Activated CD8-positive, alpha-beta memory T cell treated with anti-CD3 and anti-CD28 coated beads for 4 hours (primary cell): ENCODE measurements at places on chromosomes 7 and 10.

- DNase-seq = no peak
These were observed 36.3 kb upstream of the CDK6 start for GRCh38 chr7:92872701-92873100.

DNA sequence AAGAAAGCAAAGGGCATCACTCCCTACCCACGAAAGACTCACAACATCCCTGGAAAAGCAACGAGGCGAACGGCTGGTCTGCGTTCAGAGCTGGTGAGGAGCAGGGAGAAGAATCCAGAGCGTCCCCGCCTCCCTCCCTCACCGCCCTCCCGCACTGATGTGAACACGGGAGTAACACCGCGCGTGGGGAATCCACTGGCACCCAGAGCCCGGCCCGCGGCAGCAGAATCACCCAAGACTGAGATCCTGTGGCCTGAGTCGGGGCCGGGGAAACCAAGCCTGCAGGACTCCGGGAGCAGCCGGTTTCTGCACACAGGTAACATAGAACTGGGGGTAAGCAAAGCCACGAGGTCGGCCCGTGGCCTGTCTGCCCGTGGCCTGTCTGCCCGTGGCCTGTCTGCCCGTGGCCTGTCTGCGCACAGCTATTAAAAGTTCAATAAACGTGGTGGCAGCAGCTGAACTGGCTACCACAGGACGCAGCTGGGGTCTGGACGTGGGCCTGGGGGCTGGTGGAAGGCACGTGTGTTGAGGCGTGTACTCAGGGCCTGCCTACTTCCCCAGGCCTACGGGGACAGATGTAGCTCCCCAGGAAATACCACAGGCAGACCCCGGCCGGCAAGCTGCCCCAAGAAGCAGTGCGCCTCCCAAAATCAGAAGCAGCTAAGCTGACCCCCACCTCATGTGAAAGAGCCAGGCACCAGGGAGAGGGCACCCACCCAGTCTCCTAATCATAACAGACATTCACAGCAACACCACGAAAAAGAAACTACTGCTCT, 23.0 kb downstream of the DIP2C start:
- no peak for DNase-seq

- no peak for DNase-seq
These were observed 197.5 kb downstream of the GRID1 start for GRCh38 chr10:86169066-86169465.

GRCh38 chr7:38186593-38187314, 8.7 kb downstream of the STARD3NL start:
- no peak for DNase-seq

GRCh38 chr10:129658376-129659072, 191.5 kb downstream of the MGMT start:
- no peak for DNase-seq

GRCh38 chr7:23696916-23697441, 13.0 kb upstream of the STK31 start:
- DNase-seq = peak; percentile 16

GRCh38 chr10:45154502-45154901, 153.8 kb downstream of the ZNF22 start:
- no peak for DNase-seq

DNA sequence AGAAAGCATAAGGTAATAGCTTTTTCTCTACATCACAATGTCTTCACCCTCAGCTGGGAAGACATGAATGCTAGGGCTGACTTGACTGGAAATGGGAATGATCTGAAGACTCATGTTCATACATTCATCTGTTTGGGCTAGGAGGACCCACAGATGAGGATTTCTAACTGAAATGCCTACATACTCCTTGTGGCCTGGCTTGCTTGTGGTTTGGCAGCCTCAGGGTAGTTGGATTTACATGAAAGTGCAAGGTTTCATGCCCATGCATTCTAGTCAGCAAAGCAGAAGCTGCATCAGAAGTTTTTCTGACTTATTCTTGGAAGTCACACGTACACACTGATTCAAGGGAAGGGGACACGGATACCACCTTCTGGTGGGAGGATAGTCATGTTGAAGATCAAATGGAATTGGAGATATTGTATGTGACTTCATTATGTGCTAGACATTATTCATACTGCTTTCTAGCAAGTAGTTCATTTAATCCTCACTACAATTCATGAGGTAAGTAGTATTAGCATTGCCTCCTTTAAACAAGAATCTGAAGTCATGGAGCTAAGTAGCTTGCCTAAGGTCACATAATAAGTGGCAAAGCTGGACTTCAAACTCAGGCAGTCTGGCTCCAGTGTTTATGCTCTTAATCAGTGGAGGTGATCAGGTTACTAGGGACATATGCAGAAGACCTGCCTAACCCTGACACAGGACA, 957.0 kb downstream of the LRMDA start:
- no peak for DNase-seq

- no peak for DNase-seq
These were observed 14.4 kb downstream of the PROSER2 start for GRCh38 chr10:11837372-11838161.

DNA sequence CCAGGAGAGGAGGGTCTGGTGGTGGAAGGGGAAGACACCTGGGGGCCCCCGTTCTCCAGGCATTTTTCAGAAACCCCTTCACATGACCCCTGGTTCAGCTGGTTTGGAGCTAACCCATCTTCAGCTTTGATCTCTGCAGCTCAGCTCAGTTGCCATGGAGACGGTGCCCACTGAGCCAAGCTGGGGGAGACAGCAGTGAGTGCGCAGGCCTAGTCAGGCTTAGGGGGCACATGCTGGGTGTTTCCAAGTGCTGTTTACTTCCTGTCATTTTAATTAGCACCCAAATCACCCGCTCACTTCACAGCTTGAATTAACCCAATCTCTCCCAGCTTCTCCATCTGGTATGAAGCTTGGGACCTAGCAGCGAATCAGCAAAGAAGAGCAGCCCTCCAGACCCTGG, 9.0 kb downstream of the SPOCK2 start:
- DNase-seq = peak; percentile 65

DNA sequence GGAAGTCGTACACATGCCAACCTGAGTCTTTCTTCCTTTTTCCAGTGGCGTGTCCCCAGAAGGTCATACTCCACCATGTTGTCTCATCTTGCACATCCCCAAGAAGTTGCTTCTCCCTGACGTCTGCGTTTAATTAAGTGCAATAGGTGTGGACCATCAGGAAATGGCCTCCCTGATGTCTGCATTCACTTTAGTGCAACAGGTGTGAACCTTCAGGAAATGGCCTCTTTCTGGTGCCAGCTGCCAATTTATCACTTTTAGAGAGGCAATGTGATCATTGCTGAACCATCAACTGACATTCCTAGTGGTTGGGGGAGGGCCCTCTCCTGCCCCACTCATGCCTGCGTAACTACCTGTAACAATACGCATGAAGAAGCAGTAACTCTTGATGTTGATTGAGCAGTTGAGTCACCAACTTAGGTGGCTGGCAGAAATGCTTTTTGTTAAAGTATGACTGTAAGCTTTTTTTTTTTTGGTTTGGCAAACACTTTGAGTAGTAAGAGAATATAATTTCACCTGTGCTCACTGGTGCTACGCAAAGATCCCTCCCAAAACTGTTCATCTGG, 25.8 kb downstream of the SCIN start:
- no peak for DNase-seq

- DNase-seq = peak; percentile 9
These were observed 102.0 kb downstream of the STRA8 start for GRCh38 chr7:135335628-135336139.

DNA sequence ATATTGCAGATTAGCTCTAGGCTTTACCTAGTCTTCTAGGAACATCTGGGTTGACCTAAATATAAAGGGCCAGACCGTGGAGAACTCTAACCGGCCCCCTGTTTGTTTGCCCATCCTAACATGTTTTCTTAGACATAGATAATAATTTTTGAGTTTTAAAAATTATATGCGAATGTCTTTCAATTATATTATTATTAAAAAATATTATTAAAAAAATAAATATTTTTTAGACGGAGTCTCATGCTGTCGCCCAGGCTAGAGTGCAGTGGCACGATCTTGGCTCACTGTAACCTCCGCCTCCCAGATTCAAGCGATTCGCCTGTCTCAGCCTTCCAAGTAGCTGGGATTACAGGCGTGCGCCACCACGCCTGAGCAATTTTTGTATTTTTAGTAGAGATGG, 318.5 kb downstream of the INHBA start:
- no peak for DNase-seq

DNA sequence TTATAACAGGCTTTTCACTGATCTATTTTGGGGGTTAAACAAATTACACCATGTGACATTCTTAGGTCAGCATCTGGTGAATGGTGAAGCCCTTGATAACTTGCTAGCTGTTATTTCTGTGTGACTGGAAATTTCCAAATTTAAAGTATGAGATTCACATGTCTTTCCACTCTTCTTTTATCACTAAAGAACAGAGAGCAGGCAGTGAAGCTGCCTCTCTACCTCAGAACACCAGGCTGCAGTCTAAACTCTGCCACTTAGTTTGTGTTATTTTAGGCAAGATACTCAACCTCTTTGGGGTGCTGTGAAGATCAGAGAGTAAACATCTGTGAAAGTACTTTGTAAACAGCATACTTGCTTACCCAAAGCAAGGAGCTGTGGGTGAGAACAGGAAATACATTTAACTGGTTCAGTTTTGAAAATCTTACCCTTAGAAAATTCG, 15.5 kb upstream of the SP4 start:
- DNase-seq = no peak

- no peak for DNase-seq
These were observed 6.7 kb upstream of the CREB5 start for GRCh38 chr7:28405662-28406061.

- no peak for DNase-seq
These were observed 190.4 kb downstream of the PTPRN2 start for GRCh38 chr7:158396982-158397862.

DNA sequence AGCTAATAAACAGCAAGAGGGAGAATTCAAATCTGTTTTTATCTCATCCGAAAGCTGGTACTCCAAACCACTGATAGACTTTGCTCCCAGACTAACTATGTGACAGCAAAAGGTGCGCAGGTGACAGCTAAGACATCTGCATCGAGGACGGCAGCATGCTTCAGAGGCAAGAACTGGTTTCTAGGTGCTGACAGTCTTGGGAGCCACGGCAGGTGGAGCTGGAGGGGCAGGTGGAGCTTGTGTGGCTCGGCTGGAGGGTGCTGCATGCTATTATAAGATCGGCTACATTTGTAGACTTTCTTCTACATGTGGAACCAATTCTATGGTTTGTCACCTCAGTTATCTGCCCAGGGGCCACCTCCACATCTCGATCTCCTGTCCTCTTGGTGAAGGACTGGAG, 21.8 kb upstream of the MMP21 start:
- no peak for DNase-seq

DNA sequence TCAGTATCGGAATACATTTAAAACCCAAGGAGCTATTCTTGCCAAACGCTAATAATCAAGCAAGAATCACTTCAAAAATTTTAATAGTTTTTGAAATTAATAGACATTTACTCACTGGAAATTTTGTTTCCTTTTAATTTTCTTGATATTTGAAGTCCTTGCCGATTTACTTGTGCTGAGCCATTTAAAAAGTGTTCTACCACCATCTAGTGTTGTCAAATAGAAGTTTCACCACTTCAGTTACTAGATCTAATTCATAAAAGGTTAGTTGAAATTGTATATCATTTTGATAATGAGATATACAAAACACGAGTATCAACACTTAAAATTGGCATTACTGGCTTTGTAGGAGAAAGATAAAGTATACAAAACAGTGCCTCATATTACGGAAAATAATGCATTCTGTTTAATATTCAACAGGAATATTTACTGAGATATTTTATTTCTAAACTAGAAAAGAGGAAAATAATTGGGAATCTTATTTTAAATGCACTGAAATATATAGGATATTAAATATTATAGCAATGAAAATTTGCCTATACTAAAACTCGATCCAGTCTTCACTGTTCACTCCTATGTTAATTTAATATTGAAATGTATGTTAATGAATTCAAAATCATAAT, 664.8 kb upstream of the SEMA3D start:
- DNase-seq = no peak

GRCh38 chr7:30406664-30407425, 71.7 kb downstream of the NOD1 start:
- DNase-seq = no peak

GRCh38 chr7:41886901-41887311, 184.0 kb upstream of the INHBA start:
- DNase-seq = no peak

- no peak for DNase-seq
These were observed 60.1 kb upstream of the ARID5B start for GRCh38 chr10:61841338-61841875.

DNA sequence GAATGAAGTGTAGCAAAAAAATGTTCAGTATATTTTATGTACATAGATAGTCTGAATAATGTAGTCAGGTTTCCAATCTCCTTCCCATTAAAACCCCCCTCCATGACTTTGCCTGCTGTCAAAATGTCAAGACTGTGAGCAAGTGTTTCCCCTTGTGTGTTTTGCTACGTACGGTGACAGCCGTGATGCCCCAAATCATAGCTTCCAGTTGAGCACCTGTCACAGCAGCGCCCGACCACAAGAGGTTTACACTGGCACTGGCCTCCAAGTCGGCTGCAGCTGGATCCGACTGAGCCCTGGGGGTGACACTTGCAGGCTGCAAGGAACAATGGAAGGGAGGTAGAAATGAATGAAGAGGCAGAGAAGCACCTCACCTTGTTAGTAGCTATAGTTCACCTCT, 62.3 kb downstream of the LAMB4 start:
- DNase-seq = no peak

GRCh38 chr10:95236068-95236903, 42.2 kb downstream of the ACSM6 start:
- DNase-seq = no peak

DNA sequence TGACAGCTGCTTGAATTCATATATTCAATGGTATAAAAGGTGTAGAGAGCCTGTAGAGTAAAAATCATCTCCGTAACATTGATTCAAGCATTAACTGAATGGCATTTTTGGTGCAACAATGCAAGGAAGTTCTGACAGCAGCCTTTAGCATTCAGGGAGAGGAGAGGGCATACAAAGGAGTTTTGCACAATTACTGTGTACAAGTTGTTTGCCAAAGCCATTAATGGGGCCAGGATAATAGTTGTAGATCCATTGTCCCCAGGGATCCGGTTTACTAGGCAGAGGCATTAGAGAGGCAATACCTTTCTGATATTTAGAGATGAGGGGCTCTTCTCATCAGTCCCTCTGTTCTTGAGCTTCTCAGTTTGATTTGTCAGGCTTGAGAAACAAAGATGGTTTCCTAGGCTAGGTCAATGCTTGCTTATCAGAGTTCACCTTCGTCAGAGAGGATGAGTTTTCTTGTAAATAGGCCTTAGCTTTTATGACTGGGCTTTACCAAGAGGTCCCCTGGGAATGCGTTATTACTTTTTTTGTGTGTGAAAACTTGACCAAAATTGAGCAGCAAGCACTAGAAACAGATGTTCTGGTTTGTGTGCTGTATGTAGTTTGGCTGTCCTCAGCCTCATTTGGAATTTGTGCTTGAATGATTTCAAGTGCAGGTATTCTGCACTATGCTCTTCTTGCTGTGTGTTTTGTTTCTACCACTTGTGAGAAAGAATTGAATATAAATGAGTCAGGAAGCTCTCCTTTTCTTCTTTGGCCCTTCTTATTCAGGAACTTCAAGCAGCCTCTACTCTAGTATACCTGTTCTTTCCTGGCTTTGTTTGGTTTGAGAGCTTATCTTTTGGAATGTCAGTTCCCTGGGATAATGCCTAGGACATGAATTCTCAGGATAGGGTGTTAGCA, 32.0 kb downstream of the SND1 start:
- no peak for DNase-seq

GRCh38 chr10:133008196-133008595, 65.8 kb upstream of the CFAP46 start:
- DNase-seq = no peak
